Fibroblast of lung (primary cell): ENCODE measurements at places on chromosomes 11 and 22. TPM values are rescaled to one million over a fixed set of nuclear protein-coding genes. Genes with fewer than 3 reads are reported as not detected.

DNA sequence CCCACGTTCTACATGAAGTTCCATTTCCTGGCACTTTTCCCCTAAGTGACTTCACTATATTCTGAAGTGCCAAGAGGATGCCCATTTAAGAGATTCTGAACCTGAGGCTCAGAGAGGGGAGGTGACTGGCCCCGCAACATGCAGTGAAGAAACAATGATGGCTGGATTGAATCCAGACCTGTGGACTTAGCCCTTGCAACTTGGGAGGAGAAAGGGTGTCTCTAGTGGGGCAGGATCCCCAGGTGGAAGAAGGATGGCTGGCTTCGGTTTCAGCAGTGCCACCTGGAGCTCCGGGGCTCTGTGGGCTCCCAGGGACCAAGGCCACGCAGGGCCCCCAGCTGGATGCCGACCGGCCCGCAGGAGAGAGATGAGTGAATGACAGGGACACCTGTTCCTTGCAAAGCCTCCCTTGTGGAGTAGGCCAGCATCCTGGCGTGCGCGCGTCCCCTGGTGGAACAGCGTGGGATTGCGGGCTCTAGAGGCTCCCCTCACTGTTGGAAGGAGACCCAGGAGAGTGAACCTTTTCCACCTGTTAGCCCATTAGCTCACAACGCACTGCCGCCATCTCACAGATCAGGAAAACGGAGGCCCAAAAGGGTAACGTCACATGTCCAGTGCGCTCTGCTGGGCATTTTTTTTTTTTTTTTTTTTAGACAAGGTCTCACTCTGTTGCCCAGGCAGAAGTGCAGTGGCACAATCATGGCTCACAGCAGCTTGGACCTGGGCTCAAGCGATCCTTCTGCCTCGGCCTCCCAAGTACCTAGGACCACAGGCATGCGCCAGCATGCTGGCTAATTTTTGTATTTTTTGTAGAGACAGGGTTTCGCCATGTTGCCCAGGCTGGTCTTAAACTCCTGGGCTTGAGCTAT lies 104.7 kb downstream of the KIAA1671 start:
- peak; percentile 19 for DNase-seq

GRCh38 chr11:69729252-69729651 lies 25.4 kb upstream of the FGF19 start:
- no peak for DNase-seq

DNA sequence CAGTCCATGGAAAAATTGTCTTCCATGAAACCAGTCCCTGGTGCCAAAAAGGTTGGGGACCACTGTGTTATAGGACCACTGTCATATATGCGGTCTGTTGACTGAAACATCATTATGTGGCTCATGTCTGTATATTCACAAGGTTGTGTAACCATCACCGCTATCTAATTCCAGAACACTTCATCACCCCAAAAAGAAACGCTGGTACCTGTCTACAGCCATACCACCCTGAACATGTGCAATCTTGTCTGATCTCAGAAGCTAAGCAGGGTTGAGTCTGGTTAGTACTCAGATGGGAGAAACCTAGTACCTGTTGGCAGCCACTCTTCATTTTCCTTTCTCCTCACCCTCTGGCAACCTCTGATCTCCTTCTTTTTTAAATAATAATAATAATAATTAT lies 12.9 kb upstream of the PIK3IP1 start:
- no peak for DNase-seq

- DNase-seq = no peak
Observed at GRCh38 chr11:3942160-3942955, 86.9 kb downstream of the STIM1 start.

DNA sequence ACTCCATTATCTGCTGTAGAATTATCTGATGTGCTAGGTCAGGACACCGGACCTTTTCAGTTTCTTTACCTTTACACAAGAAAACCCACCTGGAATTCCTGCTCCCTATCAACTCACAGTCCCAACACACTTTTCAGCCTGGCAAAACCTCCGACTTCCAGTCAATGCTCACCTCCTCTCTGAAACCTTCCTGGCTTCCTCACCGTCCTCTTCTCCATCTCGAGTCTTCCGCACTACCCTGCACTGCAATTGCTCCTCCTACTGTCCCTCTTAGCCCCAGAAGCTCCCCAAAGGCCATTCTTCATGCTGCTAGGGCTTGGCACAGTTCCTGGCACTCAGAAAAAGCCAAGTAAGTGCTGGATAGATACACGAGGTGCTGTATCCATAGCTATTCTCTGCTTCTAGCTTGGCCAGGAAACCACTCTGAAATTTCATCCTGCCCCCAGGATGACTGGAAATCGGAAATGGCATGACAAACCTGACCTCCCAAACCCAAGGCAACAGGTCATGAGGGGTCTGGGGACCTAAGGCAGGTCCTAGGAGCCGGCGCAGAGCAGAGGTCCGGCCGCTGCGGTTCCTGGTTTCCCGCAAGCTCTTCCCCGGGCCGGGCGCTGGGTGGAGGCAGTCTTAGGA lies 702 bp downstream of the SYN3 start:
- no peak for DNase-seq

- DNase-seq = no peak
Observed at GRCh38 chr11:60711276-60711675, 11.9 kb downstream of the MS4A8 start.

Gene COMT
- 192 and 305 TPM in 2 replicates for total RNA-seq

Gene OR11H1
- total RNA-seq = not detected in 2 replicates

Gene OR2AG2
- total RNA-seq = under 0.01 TPM in 2 replicates
